GM18507 (cell line): ENCODE measurements at places on chromosomes 3 and 15.
A peak's percentile ranks its signal among the peaks of the same experiment; 100 is the strongest.

DNA sequence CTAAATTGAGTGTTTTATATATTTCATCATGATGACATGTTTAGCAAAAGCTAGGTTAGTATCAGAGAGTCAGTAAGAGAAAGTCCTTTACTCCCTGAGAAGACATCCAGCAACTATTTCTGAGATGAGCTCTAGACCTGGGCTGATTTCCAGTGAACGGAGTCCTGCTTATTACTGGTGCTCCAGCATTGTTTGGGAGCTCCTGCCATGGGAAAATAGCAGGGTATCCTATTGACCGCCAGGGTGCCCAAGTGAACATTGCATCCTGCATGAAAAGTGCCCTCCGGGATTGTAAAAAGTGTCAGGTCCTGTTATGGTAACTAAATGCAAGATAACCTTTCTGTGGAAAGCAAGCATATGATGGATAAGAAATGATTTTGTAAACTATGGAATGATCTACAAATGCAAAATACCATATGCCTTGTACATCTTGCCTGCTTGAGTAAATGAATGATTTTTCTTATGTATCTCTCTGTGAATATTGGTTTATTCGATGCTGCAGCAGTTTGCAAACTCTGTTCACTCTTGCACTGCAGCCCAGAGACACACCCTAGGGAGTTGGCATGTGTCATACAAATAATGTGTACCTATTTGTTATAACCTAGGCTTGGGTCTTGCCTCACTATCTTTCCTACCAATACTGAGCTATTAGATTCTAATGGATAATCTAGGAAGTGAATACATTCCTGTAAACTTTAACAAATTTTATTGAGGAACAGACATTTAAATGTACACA, 96.7 kb downstream of the IL5RA start:
- no peak for DNase-seq

DNA sequence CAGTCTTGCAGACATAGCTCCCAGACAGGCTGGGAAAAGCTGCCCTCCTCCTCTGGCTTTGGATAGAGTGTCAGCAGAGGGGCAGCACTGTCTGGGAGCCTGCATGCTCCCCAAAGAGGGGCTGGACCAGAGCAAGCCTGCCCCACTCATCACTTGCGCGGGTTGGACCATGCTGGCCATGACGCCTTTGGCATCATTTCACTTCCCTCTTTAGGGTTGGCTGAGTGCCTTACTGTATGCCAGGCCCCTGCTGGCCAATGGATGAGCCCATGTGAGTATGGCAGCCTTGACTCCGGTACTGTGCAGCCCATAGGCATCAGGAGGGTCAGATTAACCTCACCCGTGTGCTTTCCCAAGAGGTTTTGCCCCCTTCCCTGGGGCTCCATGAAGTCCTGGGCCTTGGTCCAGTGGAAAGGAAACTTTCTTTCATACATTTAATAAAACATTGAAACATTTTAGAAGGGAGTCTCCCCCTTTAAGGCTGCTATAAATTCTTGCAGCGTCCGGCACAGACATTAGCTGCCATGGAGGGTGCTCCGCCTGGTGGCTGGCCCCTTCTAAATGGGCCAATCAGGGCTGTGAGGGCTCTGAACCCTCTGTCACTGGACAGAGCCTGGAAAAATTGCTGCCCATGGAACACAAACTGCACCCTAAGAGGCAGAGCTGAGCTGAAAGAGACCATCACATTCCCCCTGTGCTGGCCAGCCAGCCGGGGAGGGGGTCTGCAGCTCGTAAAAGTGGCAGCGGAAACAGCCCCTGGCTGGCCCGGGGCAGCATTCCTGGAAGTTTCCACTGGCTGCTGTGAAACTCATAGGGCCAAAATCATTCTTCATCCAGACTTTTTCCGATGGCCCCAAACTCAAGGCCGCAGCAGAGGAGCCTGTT, 20.8 kb upstream of the DUSP7 start:
- DNase-seq, result no peak

DNA sequence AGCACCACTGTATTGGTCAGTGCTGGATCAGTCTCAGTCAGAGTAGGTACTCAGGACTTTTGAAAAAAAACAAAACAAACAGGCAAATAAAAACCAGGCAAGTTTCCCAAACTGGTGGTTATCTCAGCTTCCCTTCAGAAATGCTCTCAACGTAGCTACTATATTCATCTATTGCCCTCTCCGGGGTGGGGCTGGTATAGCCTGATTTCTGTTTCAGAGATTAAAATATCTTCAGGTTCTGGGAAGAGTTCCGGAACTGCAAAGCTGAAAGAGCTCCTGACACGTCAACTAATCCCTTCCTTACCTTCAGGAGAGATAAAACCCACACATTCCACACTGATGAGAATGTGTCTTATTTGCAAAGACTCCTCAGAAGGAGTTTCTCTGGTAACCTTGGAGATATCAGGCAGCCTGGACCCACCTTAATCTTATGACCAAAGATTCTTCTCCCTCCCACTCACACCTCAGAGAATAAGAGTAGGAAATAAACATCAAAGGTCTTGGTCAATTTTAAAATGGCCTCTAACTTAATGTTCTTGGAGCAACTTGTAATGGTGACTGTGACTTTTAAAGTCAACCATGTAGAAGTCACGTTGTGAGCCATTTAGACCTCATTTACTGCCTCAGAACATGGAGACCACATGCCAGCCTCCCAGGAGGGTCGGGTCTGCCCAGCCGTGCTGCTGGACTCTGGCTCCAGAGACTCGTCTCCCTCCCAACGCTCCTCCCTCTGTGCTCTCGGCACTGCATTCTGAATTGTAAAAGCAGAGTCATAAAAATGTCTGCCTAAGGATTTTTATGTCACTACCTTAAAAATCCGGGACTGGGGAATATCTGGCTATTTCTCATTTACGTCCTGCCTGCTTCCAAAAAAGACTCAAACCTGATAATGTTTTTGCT, 53.8 kb downstream of the CDCP1 start:
- DNase-seq, result no peak

GRCh38 chr3:188133646-188134045, 20.3 kb upstream of the LPP start:
- DNase-seq, result no peak

- DNase-seq, result no peak
Measured at GRCh38 chr3:61634678-61635077, 73.3 kb downstream of the PTPRG start.

DNA sequence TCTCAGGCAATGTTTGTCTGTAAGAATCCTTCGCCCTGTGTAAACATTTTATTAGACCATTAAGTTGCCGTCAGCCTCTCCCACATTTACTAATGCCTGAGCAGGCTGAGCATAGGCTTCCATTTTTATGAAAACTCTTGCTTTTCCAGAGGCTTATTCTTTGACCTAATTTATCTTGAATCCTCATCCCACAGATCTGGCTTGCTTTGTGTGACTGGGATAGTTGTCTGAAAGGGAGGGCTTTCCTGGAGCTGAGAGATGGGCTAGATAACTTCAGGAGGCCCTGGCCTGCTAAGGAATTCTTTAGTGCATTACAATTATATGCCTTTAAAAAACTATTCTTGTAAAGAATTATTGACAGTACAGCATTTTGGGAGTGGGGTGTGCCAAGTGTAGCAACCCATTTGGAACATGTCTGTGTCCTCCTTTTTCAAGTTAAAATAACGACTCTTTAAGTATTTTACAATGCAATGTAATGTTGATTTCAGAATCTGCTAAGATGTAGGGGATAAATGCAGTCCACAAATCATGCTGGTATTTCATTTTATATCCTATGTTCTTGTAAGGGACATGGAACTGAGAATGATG, 52.4 kb downstream of the EEFSEC start:
- no peak for DNase-seq

DNA sequence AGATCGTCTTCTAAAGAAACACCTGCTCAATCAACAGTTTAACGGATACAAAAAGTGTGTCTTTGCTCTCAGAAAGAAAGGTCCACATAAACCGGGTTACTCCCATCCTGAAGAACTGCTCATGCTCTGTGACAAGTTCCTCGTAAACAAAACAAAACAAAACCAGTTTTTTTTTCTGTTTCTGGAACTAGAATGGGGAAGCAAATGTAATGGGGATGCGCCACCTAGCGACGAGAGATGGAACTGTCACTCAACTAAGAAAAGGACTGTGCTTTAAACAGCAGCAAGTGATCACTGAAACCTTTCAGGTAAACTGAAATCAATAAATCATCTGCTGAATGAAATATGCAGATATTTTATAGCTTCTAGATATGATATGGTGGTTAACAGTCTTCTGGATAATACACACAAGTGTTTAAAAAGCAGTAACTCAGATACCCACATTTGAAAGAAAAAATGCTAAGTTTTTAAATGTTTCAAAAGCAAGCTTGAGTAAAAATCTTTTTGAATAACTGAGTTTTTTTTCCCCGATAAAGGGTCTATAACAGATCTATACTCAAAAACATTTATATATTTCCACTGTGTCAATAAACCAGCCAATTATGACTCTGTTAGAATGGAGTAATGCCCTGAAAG, 10.9 kb downstream of the TM2D3 start:
- peak; percentile 35 for DNase-seq

- no peak for DNase-seq
Measured at GRCh38 chr3:105842449-105842848, 26.4 kb downstream of the CBLB start.

DNA sequence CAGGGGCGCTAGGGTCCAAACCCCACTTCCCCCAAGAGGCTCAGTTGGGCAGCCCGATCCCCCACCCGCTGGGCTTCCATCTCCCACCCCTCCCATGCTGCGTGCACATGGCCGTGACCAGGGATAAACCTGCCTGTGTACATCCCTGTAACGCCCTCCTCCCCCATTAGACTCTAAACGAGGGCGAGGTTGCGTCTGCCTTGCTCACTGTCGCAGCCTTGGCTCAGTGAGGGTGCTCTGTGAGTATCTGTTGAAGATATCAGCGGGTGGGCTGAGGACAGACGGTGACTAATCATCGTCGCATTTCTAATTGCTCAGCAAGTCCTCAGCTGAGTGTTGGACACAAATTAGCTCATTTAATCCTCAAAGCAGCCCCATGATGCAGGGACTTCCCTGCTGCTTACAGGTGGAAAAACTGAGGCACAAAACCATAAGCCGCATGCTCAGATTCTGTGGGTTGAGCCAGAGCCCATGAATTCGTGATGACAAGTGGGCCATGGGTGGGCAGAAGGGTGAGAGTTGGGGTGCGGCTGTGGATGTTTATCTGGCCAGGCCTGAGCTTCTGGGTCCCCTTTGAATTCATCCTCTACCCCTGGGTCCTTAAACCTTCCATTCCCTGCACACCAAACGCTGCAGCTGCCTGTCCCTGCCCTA, 26.0 kb downstream of the FBLN2 start:
- DNase-seq, result no peak

- no peak for DNase-seq
Measured at GRCh38 chr3:8651418-8652323, 7.1 kb upstream of the SSUH2 start.

GRCh38 chr15:65189102-65189740, 4.1 kb upstream of the CLPX start:
- DNase-seq, result no peak

GRCh38 chr3:37481982-37482381, 307.6 kb upstream of the LRRFIP2 start:
- no peak for DNase-seq
